ENCODE measurements at places on chromosomes 7 and 10.
A peak's percentile ranks its signal among the peaks of the same experiment; 100 is the strongest.

- no peak for DNase-seq
These were observed 1129.6 kb downstream of the SORCS3 start for GRCh38 chr10:105770524-105771212.

DNA sequence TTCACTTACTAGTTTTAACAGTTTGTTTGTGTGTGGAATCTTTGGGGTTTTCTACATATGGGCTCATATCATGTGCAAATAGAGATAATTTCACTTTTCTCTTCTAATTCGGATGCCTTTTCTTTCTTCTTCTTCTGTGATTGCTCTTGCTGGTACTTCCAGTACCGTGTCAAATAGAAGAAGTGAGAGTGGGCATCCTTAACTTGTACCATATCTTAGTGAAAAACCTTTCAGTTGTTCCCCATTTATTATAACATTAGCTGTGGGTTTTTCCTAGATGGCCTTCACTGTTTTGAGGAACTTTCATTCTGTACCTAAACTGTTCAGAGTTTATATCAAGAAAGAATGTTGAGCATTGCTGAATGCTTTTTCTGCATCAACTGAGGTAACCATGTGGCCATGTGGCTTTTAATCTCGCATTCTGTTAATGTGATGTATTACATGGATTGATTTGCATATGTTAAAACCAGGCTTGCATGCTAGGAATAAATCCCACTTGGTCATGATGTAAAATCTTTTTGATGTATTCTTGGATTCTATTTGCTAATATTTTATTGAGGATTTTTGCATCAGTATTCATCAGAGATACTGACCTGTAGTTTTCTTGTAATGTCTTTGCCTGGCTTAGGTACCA lies 78.7 kb downstream of the FAM107B start:
- no peak for DNase-seq

DNA sequence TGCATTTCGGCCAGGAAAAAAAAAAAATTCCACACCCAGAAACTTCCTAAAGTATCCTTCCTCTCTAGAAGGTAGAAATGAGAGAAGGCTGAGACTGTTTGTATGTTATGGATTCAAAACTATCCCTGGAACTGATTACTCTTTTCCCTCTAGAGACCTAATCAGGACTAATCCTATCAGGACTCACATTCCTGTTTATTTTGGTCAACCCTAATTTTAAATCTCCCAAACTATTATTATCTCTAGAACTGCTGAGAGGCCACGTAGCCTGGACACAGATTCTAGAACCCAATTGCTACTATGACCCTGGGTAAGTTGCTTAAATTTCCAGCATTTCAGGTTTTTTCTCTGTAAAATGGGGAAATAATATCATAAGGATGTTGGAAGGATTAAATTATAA lies 346.8 kb upstream of the MEOX2 start:
- DNase-seq = no peak

- DNase-seq = peak; percentile 79
These were observed 571.4 kb upstream of the IGFBP3 start for GRCh38 chr7:46492466-46492865.

DNA sequence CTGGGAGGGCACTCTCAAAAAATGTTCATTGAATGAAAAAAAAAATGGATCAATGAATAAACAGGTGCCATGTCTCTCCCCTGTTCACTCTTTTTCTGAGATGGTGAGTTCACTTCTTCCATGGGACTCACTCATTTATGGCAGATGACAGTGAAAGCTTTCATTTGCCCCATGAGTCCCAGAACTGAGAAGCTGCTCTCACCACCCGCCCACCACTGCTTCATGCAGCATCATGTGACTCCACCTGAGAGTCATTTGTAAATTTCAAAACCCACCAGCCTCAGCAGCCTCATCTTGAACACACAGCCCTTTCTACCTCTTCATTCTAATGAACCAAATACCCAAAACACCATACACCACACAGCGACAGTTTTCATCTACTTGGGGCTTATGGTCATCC lies 64.9 kb downstream of the SCRN1 start:
- DNase-seq = no peak

- no peak for DNase-seq
These were observed 21.4 kb upstream of the MGMT start for GRCh38 chr10:129445436-129446182.

Measured in PC-9 (cell line).